ENCODE measurements at places on chromosomes 4 and X.

DNA sequence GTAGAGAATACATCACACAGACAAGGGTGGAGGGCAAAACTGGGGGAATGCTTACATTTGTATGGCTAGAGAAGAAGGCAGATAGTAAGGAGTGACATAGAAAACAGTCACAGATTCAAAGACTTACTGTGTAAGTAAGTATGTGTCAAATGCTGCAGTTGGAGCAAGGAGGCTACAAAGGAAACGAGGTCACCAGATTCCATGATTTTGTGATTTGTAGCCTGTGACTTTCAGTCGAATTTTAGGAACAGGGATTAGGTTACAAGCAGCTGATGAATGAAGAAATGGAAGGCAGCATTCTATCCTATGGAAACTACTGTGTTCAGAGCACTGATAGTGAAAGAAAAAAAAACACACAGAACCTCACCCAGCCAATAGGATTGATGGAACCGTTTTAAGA, 407.9 kb downstream of the IL15 start:
- H3K4me1 ChIP-seq: peaks cover 6% of the 10 kb centered on the region
- no peak overlapping the region for H3K27ac ChIP-seq
- H3K4me3 ChIP-seq: no peak overlapping the region
- no peaks in the 10 kb centered on the region for H3K36me3 ChIP-seq
- DNase-seq: peak; percentile 36

DNA sequence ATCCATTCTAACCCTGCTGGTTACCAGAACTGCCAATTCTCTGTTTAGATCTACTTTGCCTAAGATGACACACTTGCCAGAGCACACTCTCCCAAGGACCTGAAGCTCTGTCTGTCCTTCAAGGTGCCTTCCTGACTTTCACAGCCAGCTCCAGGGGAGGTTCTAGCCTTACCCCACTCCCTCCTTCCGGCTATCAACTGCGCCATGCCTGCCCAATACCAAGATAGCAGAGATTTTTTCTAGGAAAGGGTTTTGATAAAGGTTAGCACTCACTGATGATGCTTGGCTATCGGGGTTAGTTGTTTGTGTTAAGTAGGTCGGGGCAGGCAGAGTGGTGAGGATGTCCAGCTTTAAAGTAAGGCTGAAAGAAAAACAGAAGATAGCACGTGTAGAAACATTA, 14.3 kb downstream of the ALPK1 start:
- no peak overlapping the region for H3K4me3 ChIP-seq
- H3K27ac ChIP-seq: no peak overlapping the region
- no peak for DNase-seq
- H3K36me3 ChIP-seq: no peaks in the 10 kb centered on the region
- no peaks in the 10 kb centered on the region for H3K27me3 ChIP-seq

GRCh38 chr4:113179996-113180395, 130.5 kb downstream of the ANK2 start:
- no peaks in the 10 kb centered on the region for H3K36me3 ChIP-seq
- no peak overlapping the region for H3K4me3 ChIP-seq
- H3K4me1 ChIP-seq: no peaks in the 10 kb centered on the region

DNA sequence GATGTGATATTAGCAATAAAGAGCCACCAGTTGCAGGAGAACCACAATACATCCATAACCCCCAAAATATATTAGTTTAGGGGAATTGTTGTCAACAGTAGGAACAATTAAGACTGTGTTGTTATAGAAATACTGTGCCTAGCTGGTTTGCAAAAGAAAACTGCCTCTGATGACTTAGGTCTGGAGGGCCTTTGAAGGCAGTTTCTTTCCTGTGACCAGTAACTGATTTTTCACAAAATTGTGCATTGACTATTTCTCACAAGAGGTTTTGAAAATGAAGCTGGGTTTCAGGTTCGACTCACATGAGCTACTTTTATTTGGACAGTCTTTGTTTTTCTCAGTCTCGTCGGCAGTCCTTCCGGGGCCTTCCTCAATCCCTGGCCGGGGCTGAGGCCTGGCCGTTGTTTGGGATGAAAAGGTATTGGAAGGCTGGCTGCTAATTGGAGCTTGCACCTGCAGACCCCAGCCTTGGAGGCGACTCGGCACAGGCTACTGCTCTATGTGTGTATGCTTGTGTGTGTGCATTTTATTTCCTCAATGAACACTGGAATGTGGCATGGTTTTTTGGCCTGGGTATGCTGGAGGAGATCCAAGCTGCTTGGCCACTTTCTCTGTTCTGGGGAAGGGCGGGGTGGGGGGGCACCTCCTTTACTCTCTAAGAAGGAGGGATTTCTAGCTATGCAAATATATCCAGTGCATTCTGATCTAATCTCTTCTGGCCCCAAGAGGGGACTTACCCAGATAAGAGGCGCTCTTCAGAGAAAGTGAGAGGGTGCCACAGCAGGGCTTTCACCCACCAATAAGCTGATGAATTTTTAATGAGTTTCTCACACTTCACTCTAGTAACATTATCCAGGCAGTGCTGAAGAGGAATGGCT, 49.5 kb upstream of the LNX1 start:
- no peaks in the 10 kb centered on the region for H3K4me1 ChIP-seq
- DNase-seq: no peak
- no peaks in the 10 kb centered on the region for H3K27me3 ChIP-seq
- no peak overlapping the region for H3K27ac ChIP-seq
- no peaks in the 10 kb centered on the region for H3K36me3 ChIP-seq

- H3K27ac ChIP-seq: no peak overlapping the region
- no peaks in the 10 kb centered on the region for H3K36me3 ChIP-seq
- H3K4me3 ChIP-seq: no peak overlapping the region
- no peaks in the 10 kb centered on the region for H3K4me1 ChIP-seq
- DNase-seq: no peak
Observed at GRCh38 chrX:80173261-80173660, 158.7 kb downstream of the TBX22 start.

- DNase-seq: no peak
- no peaks in the 10 kb centered on the region for H3K27me3 ChIP-seq
- H3K27ac ChIP-seq: no peak overlapping the region
- no peak overlapping the region for H3K4me3 ChIP-seq
Observed at GRCh38 chrX:34147345-34147744, 15.2 kb upstream of the FAM47A start.

GRCh38 chrX:45894864-45895645, 650.2 kb downstream of the ZNF674 start:
- DNase-seq: no peak
- peaks cover under 1% of the 10 kb centered on the region for H3K27me3 ChIP-seq
- H3K27ac ChIP-seq: no peak overlapping the region
- no peaks in the 10 kb centered on the region for H3K36me3 ChIP-seq
- H3K4me3 ChIP-seq: no peak overlapping the region
- no peaks in the 10 kb centered on the region for H3K4me1 ChIP-seq

- no peaks in the 10 kb centered on the region for H3K36me3 ChIP-seq
- H3K4me1 ChIP-seq: no peaks in the 10 kb centered on the region
- no peak overlapping the region for H3K27ac ChIP-seq
- no peaks in the 10 kb centered on the region for H3K27me3 ChIP-seq
- peak; percentile 36 for DNase-seq
Observed at GRCh38 chr4:86184216-86184900, 175.5 kb downstream of the MAPK10 start.

- DNase-seq: peak; percentile 0
- H3K4me3 ChIP-seq: no peak overlapping the region
- no peaks in the 10 kb centered on the region for H3K27me3 ChIP-seq
- H3K4me1 ChIP-seq: no peaks in the 10 kb centered on the region
- H3K36me3 ChIP-seq: no peaks in the 10 kb centered on the region
- H3K27ac ChIP-seq: no peak overlapping the region
Observed at GRCh38 chrX:38768079-38768478, 33.2 kb upstream of the MID1IP1 start.

DNA sequence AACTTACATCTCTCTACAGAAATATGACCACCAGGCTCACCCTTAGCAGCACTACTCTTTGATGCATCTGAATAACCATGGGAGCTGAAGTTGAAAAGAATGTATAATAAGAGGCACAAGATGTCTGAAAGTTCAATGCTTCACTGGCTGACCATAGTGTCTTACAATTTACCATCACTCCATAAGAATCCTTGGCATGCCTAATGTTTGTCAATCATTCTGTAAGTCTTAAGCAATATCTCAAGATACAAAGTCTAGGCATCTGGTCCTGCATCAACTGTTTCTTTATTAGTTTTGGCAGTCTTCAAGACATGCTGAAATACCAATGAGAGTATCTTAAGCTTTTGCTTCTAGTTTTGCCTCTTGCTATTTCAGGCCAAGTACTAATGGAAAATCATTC, 755.5 kb downstream of the STIM2 start:
- no peak overlapping the region for H3K4me3 ChIP-seq
- H3K4me1 ChIP-seq: no peaks in the 10 kb centered on the region
- H3K36me3 ChIP-seq: no peaks in the 10 kb centered on the region
- H3K27me3 ChIP-seq: no peaks in the 10 kb centered on the region

GRCh38 chrX:119728487-119728886, 29.9 kb upstream of the SOWAHD start:
- DNase-seq: no peak
- H3K27ac ChIP-seq: no peak overlapping the region
- no peaks in the 10 kb centered on the region for H3K4me1 ChIP-seq
- no peak overlapping the region for H3K4me3 ChIP-seq
- no peaks in the 10 kb centered on the region for H3K27me3 ChIP-seq

DNA sequence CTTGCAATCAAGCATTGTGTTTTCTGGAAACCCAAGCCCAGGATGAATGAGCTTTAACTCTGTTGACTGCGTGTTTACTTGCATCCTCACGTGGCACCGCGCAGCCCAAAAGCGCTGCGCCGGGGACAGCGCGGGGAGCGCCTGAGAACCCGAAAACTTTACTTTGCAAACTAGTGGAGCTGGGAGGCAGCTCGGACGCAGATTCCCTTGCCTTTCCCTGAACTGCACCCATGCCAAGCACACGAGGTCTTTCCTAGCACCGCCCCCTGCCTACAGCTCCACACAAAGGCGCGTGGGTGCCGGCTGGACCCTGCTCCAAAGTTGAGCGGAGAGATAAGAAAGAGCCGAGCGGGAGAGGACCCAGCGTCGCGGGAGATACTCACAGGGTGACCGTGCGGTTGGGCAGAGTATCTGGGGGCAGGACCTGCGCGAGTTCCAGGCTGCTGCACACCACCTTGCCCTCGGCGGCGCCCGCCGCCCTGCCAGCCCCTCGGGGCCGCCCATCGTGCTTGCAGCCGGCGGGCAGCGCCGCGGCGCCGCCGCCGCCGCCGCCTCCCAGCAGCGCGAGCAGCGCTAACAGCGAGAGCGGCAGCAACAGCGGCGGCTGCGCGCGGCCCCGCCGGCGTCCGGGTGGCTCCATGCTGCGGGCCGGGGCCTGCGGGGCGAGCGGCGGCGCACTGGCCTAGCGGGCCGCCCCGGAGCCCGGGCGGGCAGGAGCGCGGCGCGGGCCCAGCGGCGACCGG, 550 bp downstream of the ADGRA3 start:
- peak overlapping the region; percentile 84 for H3K27ac ChIP-seq
- no peaks in the 10 kb centered on the region for H3K27me3 ChIP-seq
- peaks cover 11% of the 10 kb centered on the region for H3K4me1 ChIP-seq
- H3K36me3 ChIP-seq: no peaks in the 10 kb centered on the region

DNA sequence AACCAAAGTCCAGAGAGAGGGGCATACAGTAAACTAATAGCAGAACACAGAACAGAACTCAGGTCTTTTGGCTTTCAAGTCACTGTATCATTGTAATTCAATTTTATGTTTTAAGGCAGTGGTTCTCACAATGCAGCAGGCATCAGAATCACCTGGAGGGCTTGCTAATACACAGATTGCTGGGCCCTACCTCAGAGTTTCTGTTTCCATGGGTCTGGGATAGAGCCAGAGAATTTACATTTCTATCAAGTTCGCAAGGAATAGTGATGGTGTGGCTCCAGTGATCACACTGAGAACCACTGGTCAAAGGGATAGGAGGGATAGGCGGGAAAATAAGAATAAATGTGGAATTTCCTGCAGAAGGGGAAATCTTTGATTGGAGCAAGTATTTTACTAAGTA, 36.7 kb downstream of the LANCL3 start:
- H3K4me1 ChIP-seq: no peaks in the 10 kb centered on the region
- no peak overlapping the region for H3K4me3 ChIP-seq
- H3K27ac ChIP-seq: no peak overlapping the region

GRCh38 chr4:146135941-146136340, 39.6 kb upstream of the LSM6 start:
- H3K4me1 ChIP-seq: no peaks in the 10 kb centered on the region
- no peak overlapping the region for H3K27ac ChIP-seq
- no peaks in the 10 kb centered on the region for H3K36me3 ChIP-seq
- H3K27me3 ChIP-seq: no peaks in the 10 kb centered on the region
- H3K4me3 ChIP-seq: no peak overlapping the region

DNA sequence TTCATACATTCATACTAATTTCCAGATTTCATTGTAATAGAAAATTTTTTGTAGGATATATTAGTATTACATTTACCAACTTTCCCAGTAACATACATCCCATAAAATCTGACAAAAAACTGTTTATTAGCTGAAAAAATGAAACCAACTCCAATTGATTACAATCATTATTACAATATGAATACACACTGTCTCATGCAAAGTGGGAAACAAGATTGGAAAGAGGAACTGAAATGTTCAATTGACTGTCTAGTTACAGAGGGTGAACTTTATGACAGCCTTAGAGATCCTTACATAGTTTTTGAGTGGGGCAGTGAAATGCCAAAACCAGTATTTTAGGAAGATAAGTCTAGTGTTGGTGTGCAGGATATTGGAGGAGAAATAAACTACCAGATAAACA, 2.3 kb upstream of the AMBN start:
- no peaks in the 10 kb centered on the region for H3K36me3 ChIP-seq
- no peak overlapping the region for H3K4me3 ChIP-seq
- H3K4me1 ChIP-seq: no peaks in the 10 kb centered on the region
- no peak overlapping the region for H3K27ac ChIP-seq
- DNase-seq: no peak

DNA sequence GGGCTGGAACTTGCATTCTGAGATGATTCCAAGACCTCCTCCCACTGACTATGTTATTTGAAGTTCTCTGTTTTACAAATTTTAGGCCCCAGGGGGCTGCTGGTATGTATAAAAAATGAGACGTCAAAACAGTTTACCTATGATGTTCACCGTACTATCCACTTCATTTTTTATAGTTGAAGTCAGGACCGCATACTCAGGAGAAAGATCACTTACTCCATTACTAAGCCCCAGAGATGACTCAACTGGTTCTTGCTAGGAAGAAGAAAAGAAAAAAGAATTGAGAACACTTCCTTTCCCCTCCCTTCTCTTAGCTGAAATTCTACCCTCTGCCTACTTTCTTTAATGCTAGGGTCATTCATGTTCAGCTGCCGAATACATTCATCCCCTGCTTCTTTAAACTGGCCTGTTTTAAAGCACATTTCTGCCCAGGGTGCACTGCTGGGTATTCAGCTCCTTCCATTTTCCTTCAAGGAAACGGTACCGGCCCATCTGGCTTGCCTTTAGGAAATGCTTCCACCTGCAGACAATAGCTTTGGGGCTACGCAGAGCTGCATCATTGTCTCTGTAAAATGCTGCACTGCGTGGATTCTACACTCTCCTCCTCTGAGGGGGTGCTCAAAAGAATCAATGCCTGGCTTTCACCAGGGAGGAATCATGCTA, 66.2 kb downstream of the IRF2 start:
- no peaks in the 10 kb centered on the region for H3K36me3 ChIP-seq
- H3K4me3 ChIP-seq: peak overlapping the region; percentile 25
- DNase-seq: peak; percentile 92
- no peaks in the 10 kb centered on the region for H3K27me3 ChIP-seq

GRCh38 chr4:168874083-168874482, 136.0 kb downstream of the CBR4 start:
- H3K27me3 ChIP-seq: no peaks in the 10 kb centered on the region
- no peak for DNase-seq
- H3K36me3 ChIP-seq: peaks cover 18% of the 10 kb centered on the region
- H3K4me1 ChIP-seq: peaks cover 33% of the 10 kb centered on the region
- no peak overlapping the region for H3K27ac ChIP-seq

All from astrocyte (in vitro differentiated cells and primary cell).